Pulmonary artery endothelial cell (primary cell): ENCODE measurements at places on chromosomes 13 and 19.

GRCh38 chr19:41064974-41065569 lies 23.2 kb upstream of the CYP2A13 start:
- DNase-seq, result no peak

DNA sequence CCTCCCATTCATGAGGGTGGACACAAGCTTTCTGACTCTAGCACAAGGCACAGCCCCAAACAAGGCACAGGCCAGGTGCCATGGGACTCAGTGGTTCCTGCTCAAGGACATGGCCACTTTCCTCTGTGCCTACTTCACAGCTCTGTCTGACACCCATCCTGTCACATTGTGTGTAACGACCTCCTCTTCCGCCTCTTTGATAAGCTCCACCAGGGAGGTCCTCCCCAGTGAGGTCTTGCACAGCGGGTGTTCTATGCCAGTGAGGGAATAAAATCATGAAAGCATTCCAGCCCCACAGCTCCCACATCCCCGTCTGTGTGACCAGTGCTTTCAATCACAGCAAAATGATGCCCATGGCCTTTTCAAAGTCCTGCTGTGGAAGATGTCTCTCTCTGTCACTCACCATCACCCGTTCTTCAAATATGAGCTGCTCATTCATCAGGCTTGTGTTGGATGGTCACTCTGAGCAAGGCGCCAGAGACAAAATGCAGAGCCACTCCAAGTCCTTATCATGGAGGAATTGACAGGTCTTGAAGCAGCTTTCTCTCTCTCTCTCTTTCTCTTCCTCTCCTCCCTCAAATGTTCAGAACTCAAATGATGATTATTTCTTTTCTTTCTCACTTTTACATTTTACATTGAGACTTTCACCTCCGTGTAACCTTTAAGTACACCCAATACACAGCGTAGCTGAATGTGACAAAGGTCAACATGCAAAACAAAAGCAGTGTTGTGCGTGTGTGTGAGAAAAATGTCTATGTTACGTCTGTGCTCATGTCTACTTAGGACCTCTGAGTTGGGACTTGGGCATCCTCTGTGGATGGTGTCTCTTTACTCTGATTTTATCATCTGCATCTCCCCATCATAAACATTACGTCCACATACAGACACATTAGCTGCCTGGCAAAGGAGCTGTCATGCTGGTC lies 8.0 kb upstream of the SPATA13 start:
- no peak for DNase-seq

DNA sequence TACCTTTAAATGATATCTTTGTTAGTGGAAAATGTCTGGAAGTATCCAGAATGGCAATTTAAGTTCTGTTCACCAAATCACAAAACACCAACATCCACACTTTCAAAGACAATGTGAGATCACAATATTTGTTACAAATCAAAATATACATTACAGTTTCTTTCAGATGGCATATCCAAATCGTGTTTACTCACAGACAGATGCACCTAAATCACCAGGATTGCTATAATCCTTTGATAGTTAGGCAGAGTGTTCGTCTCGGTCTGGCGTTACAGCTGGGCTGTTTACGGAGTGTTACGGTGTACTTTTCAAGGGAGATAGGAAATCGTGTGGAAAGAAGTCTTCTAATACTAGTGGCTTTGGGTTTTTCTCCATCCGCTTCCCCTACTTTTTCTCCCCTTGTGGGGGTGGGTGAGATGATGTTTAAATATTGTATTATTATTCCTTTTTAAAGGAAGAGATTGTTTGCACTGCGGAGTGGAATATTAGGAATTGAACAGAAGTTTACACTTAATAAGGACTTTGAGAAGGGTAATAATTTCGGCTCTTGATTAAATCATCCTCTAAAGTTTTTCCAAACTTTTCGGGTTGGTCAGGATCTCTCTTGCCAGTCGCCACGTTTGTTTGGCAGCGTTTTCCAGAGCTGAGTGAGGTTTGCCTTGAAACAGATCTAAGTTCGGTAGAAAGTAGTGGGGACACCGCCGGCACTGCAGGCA lies 1.8 kb downstream of the MAB21L1 start:
- DNase-seq, result no peak

GRCh38 chr13:97161582-97162231 lies 60.4 kb upstream of the MBNL2 start:
- DNase-seq, result no peak

- no peak for DNase-seq
These were observed 263.0 kb downstream of the KLF12 start for GRCh38 chr13:73870970-73871935.

DNA sequence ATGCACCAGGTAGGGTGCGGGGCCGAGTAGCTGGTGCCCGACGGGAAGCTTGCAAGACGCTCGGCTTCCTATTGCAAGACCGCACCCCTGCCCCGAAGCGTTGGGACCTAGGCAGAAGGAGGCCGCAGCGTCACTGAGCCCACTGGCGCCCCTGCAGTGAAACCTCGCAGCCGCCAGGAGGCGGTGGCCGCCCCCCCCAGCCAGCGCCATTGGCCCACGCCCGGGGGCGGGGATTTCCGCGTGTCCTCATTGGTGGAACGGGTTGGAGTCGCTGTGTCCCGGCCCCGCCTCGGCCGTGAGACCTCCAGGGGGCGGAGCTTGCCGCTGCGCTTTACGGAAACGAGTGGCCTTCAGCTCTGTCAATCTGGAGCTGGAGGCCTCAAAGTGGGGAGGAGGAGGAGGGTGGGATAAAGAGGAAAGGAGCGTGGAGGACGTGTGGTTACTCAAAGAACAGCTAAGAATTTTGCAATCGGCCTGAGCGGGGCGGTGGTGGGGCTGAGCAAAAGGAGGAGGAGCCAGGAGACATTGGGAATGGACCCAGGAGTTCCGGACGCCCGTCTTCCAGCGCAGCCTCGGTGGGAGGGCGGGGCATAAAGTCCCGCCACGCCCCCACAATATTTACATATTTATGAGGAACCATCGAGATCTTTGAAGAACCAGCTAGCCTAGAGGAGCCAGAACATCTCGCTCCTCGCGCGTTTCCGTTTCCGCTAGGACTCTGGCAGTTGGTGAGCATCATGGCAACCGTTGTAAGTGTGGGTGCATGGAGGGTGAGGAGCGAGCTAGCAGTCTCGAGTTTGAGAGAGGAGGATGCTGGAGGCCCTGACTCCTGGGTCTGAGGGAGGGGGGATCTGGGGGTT lies at the start of the genes GYS1 and RUVBL2:
Gene GYS1, minus strand, starts transcription at position 135 of the 860 bp plus-strand sequence. CDS start 197 bp downstream, outside the sequence.
Gene RUVBL2, plus strand, starts transcription at position 713 of the 860 bp plus-strand sequence. Its CDS starts 25 bp downstream, at position 738.
- DNase-seq, result peak; percentile 96
